ENCODE measurements at places on chromosomes 6 and 20.

GRCh38 chr20:768426-768978, at the start of gene SLC52A3:
SLC52A3 (minus strand) TSS chr20:768500; CDS start chr20:765774, 2,726 bp downstream.
- DNase-seq = peak; percentile 31

DNA sequence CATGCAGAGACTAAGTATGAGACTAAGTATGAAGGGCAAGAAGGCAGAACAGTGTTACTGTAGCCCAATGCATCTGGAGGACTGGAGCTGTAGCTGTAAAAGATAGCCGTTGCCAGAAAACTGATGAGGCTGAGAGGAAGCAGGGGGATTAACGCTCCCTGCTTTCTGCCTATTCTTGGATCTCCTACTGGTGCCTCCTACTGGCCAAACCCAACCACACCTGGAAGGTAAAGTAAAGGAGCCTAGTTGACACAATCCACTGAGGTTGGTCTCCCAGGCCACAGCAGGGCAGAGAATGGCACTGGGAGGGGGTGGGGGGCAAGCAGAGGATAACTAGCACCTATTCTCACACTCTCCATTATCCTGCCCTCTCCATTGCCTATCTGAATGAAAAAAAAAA, 105.0 kb upstream of the MRPS10 start:
- DNase-seq = no peak

DNA sequence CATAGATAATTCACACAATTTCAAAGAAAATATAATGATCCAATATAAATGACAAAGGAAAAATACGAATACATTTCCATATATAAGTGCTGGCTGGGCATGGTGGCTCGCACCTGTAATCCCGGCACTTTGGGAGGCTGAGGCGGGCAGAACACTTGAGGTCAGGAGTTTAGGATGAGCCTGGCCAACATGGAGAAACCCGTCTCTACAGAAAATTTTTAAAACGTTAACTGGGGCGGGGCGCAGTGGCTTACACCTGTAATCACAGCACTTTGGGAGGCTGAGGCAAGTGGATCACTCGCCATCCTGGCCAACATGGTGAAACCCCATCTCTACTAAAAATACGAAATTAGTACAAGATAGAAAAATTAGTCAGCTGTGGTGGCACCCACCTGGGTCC, 14.9 kb upstream of the MAPK13 start:
- DNase-seq = no peak

- no peak for DNase-seq
These were observed 355.4 kb upstream of the RUNX2 start for GRCh38 chr6:44972709-44973108.

GRCh38 chr6:14549304-14549770, 431.8 kb downstream of the CD83 start:
- no peak for DNase-seq

DNA sequence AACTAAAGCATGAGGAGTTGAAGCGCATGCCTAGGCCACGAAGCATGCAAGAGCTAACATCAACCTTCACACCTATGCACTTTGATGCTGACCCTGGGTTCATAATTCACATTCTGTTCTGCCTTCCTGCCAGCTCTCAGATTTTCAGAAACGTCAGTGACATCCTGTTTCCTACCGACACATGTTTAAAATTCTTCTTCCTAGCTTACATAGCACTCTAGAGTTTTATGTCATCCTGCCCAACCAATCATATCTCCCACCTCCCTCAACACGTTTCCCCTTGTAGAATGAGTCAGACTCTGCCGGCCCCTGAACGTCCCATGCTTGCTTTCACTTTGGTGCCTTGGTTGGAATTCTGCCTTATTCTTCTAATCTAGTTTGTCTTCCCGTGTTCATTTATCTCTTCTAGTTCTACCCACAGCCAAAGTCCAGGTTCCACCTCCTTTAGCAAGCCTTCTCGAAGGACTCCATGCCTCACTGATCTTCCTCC, 97.2 kb upstream of the MAP7 start:
- no peak for DNase-seq

DNA sequence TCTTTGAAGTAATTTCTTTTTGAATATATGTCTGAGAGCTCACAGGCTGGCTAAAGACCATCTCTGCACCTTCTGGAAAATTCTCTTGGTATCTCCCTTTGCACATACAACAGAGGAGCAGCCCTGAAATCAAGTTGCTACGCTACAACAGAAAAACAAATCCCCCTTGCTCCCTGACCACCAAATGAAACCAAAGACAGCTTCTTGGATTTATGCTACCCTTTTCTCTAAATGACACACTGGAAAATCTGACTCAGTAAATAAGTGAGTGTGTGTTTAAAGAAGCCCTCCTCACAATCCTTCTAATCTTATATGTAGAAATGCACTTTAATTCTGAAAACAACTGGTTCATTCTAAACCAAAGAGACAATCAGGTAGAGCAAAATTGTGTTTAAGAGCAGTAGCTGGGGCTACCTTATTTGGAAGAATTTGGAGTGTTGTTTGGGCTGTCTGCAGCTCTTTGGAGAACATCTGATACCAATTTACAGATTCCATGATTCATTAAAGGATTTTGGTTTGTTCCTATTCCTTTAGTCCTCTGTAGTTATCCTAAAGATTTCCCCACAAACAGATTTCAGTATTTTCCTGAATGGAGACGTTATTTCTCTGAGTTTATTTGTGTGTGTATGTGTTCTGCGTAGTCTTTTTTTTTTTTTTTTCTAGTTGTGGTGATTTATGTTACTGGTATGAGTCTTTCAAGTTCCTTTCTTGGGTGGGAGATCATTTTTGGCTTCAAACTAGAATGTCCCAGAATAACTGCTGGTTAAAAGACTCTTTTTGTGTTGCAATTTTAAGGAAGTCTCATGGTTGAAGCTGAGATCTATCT, 36.4 kb upstream of the UTRN start:
- DNase-seq = no peak

DNA sequence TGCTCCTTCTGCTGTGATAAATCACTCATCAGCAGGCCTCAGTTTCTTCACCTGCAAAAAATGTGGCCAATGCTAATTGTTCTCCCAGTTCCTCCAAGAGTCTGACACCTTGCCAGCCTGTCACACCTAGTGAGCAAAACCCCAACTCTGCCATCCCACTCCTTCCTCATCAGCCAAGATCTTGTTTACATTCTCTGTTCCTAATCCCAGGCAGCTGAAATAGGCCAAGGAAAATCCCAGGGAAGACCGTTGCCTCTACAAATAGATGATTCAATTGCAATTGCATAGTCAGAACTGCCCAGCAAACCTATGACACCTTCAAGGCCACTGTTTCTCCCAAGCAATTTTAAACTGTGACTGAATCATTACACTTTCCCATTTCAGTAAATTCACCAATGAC, 78.7 kb downstream of the GMDS start:
- no peak for DNase-seq

- DNase-seq = no peak
These were observed 53.0 kb downstream of the SASH1 start for GRCh38 chr6:148395583-148396101.

Measured in HEK293T (cell line).